ENCODE measurements at places on chromosomes 5 and 9.

DNA sequence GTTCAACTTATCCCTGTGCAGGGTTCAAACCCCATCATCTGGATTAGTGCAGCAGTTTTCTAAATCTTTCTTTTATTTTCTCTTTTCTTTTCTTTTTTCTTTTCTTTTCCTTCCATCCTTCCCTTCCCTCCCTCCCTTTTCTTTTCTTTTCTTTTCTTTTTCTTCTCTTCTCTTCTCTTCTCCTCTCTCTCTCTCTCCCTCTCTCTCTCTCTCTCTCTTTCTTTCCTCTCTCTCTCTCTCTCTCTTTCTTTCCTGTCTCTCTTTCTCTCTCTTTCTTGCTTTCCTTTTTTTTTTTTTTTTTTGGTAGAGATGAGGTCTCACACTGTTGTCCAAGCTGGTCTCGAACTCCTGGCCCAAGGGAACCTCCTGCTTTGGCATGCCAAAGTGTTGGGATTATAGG is 53.6 kb downstream of the KIAA0825 start:
- no peak for DNase-seq

GRCh38 chr5:178462816-178463215 is 127.4 kb downstream of the COL23A1 start:
- no peak for DNase-seq

GRCh38 chr9:4501147-4501507 is 10.9 kb downstream of the SLC1A1 start:
- DNase-seq = no peak

- DNase-seq = no peak
These were observed 917 bp downstream of the NHP2 start for GRCh38 chr5:178152491-178153444.

- no peak for DNase-seq
These were observed 153.9 kb downstream of the MARCHF11 start for GRCh38 chr5:16025681-16026080.

DNA sequence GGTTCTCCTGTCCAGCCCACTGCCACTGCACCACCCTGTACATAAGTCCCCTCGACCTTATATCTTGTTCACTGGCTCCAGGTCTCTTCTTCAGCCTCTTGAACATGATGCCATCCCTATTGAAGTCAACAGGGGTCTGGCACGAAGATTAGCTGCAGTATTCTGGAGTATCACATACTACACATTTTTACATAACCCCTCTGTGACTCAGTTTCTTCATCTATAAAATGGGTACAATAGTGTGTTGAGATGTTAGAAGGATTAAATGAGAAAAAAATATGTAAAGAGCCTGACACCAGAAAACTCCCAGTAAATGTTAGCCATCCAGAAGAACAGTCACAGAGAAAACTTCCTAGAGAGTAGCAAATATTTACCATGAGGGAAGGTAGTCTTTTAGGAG is 98.9 kb downstream of the PIK3R1 start:
- DNase-seq = no peak

- no peak for DNase-seq
These were observed 68.0 kb downstream of the FGF10 start for GRCh38 chr5:44321144-44321725.

DNA sequence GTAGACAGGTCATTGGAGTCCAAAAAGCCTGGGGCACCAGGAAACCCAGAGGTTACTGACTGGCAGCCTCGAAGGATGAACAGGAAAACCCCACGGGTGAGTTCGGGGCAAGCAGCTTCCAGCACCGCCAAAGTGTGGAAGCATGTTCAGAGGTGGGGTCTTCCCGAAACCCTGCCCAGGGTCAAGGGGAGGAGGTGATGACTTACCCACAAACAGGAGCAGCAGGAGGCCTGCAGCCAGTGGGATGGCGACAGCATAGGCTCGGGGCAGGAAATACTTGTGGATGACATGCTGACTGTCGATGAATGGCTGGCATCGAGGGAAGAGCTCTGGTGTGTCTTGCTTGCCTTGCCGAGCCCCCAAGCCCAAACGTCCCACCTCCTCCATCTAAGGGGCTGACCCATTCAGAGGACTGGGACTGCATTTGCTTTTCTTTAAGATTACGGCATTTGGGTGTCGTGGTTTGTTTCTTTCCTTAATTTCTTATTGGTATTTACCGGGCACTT is 1.3 kb downstream of the DPM2 start:
- DNase-seq = no peak

DNA sequence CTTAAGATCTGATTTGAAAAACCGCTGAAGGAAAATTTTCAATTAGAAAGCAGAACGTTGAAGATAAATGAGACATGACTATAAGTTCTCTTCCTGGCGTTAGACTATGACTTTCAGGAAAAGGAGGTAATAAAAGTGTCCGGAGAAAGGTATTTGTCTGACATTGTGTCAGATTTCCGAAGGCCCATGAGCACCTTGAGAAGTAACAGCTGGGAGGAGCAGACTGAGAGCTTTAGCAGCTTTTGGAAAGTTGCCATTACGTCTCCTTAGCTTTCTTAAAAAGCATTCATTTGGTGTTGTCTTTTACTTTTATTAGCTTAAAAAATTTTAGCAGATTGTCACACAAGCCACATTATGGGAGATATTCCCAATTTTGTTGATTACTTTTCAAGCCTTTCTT is 363.5 kb downstream of the NDUFS4 start:
- DNase-seq = no peak
